ENCODE measurements at places on chromosomes 1 and 21.

- no peak for DNase-seq
These were observed 842 bp downstream of the ATXN7L2 start for GRCh38 chr1:109484519-109484975.

DNA sequence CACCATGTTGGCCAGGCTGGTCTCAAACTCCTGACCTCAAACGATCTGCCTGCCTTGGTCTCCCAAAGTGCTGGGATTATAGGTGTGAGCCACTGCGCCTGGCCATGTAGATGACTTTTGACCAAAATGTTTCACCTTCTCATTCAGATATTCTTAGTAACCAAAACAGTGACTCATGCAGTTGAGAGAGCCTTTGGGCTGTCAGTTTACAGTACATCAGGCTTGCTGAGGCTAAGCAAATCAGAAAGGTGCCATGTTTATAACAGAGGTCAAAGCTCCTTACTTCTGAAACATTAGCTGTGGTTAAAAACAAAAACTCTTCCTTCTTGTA, 21.0 kb downstream of the CNIH4 start:
- DNase-seq: no peak

DNA sequence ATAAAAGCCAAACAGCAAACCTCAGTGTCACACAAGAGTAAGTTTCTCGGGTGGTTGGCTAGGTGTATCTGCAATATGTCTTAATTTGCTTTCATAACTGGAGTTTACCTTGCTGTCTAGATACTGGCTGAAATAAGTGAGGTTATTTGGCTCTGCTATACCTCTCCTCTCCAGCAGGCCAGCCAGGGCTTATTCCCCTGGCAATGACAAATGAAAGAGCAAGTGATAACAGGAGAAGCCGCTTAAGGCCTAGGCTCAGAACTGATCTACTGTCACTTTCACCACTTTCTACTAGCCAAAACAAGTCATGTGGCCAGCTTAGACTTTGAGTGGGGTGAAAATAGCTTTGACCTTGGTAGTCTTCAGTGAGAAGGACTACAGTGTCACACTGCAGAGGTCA, 4.8 kb upstream of the RPE65 start:
- no peak for DNase-seq

DNA sequence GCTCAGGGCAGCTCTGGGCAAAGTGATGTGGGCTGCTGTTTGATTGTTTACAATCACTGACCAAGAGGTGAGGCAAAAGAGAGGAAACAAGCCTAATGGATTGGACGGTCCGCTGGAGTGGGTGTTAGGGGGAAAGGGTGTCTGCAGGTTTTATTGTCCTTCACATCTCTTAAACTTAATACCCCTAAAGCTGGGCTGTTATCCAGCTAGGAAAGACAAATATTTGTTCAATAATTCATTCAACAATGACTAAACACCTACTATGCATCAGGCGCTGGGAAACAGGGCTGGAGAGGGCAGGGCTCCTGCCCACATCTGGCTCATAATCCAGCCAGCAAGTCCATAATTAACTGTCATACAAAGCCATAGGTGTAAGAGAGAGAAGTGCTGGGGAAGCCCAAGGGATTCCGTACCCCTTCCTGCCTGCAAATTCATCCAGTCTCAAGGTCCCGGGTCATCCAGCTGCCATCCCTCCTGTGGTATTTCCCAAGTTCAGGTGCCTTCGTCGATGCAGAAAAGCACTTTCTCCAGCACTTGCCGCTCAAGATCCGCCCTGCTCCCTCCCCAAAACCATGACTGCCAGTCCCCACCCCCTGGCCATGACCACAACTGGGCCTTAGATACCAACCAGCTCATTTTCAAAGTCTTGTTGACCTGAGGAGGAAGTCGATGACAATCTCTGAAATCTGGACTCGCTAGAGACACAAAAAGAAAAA, 10.7 kb downstream of the TMEM63A start:
- DNase-seq: no peak

- no peak for DNase-seq
These were observed 177.2 kb downstream of the NFIA start for GRCh38 chr1:61259379-61260148.
